Activated CD4-positive, CD25-positive, alpha-beta regulatory T cell treated with anti-CD3 and anti-CD28 coated beads, Interleukin-2, amount 50 U/mL, for 24 hours (primary cell): ENCODE measurements at places on chromosomes 6 and 20.
A peak's percentile ranks its signal among the peaks of the same experiment; 100 is the strongest.

- no peak for ATAC-seq
These were observed 185.2 kb downstream of the SLC24A3 start for GRCh38 chr20:19397666-19398065.

- ATAC-seq = no peak
These were observed 19.2 kb downstream of the PSMG4 start for GRCh38 chr6:3277851-3278416.

DNA sequence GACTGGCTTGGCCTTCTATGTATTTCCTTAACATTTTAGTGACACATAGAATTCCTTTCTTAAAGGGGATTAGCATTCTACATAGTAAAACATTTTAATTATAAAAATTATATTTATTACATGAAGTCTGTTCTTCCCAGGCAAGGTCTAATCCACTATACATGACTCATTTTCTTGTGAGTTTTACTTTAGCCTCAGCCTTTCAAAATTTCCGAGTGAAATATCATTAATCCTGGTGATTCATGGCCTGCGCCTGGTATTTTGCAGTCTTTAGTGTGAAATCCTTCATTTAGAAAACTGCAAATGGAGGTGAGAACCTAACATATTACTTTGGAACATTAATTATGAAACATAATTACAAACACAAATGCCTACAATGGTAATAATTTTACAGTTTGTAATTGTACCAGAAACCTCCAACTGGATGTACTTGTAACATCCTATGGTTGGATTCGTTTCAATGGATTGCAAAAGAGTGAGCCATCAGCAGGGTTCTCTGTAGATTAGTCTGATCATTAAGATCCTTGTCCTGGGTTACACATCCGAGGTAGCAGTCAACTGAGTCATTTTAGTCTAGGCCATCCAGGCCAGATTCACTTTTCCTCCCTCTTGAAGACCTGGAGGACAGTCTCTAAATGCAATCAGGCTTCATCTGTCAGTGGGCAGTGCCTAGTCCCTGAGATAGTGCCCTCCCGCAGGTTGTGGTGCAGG, 272.0 kb downstream of the PACRG start:
- ATAC-seq = no peak

GRCh38 chr6:38750968-38751615, 36.0 kb downstream of the DNAH8 start:
- peak; percentile 7 for ATAC-seq

DNA sequence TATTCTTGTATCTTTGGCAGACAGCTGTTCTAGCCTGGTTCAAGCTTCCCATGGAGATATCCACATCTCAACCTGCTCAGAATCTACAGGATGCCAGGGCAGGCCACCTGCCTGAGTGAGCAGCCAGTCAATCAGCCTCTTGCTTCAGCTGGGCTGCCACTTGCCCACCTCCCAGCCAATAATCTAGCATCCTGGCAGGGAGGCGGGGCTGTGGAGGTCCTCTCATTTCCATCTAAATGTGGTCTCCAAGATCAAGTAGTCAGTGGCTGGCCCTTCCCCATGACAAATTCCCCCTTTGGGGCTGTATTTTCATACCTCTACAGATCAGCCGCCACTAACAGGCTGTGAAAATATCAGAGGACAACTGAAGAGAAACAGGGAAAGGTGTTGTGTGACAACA, 33.0 kb upstream of the SPDEF start:
- ATAC-seq = no peak

DNA sequence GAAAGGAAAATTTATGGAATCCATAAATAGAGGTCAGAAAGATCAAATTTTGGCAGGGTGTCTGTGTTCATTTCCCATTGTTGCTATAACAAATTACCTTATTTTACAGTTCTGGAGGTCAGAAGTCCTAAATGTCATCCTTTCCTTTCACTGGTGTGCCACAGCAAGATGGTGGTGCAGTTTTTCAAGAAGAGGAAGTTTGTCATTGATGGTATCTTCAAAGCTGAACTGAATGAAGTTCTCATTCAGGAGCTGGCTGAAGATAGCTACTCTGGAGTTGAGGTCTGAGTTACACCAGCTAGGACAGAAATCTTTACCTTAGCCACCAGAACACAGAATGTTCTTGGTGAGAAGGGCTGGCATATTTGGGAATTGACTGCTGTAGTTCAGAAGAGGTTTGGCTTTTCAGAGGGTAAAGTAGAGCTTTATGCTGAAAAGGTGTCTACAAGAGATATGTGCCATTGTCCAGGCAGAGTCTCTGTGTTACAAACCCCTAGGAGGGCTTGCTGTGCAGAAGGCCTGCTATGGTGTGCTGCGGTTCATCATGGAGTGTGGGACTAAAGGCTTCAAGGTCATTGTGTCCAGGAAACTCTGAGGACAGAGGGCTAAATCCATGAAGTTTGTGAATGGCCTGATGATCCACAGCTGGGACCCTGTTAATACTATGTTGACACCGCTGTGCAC, 7.2 kb upstream of the CCNC start:
- ATAC-seq = no peak

DNA sequence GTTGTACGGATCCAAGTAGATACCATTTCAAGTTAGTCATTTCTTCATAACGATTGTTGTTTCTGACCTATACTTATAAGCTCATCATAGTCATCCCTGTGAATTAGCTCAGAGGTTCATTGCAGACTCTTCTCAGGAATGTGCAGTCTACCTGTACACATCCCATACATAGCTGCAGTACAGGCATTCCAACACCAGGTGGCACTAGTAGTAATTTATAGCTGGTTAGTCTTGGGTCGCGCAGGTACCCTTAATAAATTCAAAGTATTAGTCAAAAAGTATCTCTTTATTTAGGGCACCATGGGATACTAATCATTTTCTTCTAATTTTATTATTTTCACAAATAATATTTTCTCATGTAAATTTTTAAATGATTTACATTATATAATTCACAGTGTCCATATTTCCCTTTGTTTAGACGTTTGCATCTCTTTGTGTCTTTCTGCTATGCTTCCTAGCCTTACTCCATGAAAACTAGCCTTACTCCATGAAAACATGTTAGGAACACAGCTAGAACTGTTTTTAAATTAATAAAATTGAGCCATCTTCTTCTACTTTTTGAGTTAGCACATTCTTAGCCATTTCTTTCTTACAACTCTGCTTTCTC, 128.6 kb upstream of the FAM83B start:
- ATAC-seq = peak; percentile 36

DNA sequence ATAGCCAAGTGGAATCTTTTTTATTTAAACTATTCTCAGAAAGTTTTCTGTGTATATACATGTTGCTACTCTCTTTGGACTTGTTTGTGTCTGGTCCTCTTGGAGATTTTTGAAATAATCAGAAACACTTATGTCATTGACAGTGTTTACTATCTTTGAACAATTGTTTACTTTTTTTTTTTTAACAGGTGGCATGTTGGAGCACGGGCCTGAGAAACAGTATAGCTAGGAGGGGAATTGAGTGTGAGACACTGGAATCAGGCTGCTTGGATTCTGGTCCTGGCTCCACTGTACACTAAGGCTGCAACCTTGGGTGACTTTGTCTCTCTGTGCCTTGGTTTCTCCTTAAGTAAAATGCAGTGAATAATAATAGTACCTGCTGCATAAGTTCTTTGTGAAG, 279.6 kb downstream of the PRL start:
- no peak for ATAC-seq

GRCh38 chr20:25503936-25504335, 81.4 kb downstream of the NINL start:
- ATAC-seq = no peak

DNA sequence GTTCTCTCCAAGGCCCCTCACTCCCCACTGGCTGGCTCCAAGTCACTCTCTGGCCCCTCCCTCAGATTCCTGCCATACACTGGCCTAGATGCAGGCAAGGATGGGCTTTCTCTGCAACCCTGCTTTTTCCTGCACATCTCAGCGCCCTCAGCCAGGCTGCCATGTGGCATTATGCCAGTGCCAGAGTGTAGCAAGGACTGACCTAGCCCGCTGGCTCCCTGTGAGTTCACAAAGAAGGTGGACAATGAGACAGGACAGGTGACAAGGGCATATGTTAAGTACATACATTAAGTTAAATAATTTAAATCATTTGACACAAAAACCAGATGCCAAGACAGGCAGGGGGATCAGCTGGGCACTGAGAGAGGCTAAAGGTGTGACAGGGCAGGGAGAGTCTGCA, 394.6 kb downstream of the ZFAND3 start:
- ATAC-seq = no peak

DNA sequence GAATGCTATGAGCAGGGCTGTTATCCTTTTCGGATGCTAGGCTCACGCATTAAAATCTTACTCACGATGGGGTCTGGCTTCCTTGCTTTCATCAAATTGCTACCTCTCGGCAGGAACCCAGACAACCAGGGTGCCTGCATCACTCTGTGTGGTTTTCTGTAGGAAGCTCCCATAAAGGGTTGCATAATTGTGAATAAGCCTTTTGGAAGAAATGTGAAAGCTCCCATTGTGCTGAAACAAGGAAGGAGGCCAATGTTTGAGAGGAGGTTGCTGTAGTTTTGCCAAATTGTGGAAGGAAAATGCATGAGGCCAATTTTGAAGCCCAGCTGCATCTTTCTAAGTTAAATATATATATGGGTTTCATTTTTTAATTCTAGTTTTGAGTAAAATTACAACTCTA, 615.5 kb downstream of the C6orf118 start:
- no peak for ATAC-seq

GRCh38 chr6:30238178-30238795, 25.1 kb upstream of the TRIM26 start:
- no peak for ATAC-seq

DNA sequence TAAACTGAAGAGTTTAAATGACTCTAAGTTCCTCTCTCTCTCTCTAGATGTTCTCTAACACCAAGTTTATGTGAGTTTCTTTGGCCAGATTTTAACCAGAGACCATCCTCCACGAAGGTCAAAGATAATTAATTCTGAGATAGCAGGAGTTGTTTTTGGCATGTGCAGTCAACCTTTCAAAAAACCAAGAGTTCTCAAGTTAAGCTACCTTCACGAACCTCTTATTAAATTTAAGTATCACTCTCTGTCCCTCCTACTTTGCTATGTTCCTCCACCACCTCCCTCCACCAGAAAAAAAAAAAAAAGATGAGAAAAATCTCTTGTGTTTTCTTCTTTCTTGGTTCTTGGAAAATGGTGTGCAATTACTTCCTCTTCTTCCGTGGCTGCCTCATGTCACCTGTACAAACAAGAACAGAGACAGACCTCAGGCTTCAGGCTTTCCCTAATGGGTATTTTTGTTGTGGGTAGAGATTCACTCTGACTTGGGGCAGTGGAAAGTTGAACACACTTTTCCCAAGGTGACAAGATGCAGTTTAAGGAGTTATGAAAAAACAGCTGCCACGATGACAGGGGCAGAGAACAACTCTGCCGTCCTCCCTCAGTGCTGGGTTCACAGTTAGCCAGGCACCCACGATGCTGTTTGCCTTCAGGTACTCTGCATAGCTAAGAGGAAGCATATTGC, 64.3 kb downstream of the ADTRP start:
- peak; percentile 25 for ATAC-seq

GRCh38 chr6:146972546-146972945, 231.7 kb upstream of the STXBP5 start:
- no peak for ATAC-seq
